ENCODE measurements at places on chromosomes 2 and 18.

GRCh38 chr2:241760301-241760771 lies 16.3 kb upstream of the GAL3ST2 start:
- no peak for DNase-seq

DNA sequence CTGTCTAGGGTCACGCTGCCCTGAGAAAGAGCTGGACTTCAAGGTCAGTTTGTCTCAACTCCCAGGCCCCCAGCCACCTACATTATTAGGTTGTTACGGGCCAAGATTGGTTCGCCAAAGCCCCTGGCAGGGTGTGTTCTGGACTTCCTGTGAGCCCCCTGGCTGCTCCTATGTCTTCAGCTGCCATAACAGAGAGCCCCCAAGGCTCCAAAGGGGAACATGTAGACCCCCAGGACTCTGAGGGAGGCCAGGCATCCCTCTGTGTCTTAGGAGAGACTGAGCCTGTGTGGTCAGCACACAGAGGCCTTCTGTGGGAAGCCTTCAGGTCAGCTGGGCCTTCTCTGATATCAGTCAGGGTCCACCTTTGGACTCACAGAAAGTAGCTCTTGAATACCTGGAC lies 58.3 kb downstream of the INHBB start:
- DNase-seq, result no peak

- no peak for DNase-seq
These were observed 1.5 kb upstream of the SPTBN1 start for GRCh38 chr2:54454548-54455130.

GRCh38 chr2:10497797-10498251 lies 49.7 kb upstream of the ODC1 start:
- DNase-seq, result peak; percentile 56

DNA sequence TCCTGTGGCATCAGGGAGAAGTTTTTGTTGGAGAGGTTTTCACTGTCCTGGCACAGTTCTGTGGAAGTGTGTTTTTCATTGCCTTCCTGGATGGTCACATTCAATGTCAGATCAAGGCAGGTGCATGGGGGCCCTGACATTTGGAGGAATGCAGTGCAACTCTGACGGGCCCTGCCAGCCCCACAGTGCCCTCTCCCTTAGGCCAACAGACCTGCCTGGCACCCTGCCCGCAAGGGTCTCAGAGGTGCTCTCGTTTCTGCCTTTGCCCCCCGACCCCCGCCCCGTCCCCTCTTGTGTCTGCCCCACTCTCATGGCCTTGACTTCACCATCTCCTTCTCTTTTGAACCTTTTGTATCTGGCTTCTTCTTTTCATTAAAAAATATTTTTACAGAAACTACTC lies 257.2 kb upstream of the HDAC4 start:
- DNase-seq, result no peak
